Effector memory CD8-positive, alpha-beta T cell (primary cell): ENCODE measurements at places on chromosomes 12 and 14.

DNA sequence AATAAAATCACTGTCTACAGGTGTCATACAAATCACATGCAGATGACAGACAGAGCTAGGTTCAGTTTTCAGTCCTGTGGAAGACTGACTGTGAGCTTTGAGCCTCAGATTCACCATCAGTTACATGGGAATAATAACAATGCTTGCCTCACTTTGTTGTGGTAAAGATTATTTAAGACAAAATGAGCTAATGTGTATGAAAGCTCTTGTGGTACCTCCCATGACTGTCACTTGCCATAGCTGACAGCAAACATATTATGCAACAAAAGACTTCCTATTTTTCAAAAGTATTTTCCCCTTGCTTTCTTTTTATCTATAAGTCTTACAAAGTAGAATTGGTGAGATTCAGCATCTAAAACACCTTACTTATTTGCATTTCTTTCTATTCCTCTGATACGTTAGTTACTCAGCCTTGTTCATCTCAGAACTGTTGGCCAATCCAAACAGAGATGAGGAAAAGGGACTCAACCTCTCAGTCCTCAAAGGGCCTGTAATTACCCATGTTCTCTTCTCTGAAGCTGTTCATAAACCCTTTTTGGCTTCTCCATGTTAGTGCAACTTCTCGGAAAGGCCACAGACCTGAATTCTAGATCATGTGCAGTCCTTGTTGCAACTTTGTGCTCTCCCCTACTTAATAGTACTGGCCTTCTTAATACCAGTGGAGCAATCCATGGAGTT, 8.8 kb upstream of the DDHD1 start:
- DNase-seq: no peak

GRCh38 chr14:82403987-82404386, 870.3 kb upstream of the SEL1L start:
- no peak for DNase-seq

- DNase-seq: no peak
Observed at GRCh38 chr12:89544022-89544421, 18.2 kb upstream of the POC1B start.

GRCh38 chr12:65524666-65525065, 246.2 kb downstream of the MSRB3 start:
- DNase-seq: no peak

DNA sequence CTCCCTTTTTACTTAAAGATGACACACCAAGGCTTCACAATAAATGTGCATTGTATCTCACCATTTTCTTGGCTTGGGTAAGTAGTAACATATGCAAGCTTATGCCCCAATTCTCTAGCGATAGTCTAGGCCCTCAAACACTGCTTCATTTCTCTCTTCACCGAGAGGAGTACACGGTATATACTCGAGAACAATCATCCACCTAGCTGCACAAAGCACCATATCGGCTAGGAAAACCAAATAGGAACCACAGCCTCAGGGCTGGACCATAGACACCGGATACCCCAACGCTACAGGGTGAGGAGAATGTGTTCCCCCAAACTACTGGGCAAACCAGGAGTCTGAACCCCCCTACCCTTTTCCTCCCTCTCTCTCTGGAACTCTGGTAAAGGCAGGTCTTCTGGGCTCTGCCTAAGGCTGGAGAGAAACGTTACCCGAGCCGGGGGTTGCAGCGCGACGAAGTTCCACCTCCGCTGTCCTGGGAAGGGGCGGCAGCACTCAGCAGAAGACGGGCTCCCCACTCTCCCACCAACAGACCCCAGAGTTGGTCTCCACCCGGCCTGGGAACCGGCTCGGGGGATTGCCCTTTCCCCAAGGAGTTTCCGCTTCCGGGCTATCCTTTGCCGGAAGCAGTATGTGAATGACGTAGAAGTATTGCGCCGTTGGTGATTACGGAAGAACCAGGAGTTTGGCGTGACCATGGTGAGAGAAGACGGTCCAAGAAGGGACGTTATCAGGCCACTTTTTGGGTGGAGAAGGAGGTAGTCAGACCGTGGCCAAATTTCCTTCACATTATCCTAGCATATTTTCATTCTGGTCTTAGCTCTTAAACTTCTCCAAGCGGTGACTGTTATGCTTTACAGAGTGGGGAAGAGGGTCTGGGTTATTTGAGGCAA, at the start of the genes AREL1 and FCF1:
Gene AREL1 (minus strand): TSS at position 582 of the 896 bp plus-strand sequence. CDS start 27,465 bp downstream, outside the sequence.
Gene FCF1 (plus strand): TSS at position 646 of the 896 bp plus-strand sequence. CDS start 54 bp downstream, at position 700.
- DNase-seq: peak; percentile 77

- DNase-seq: no peak
Observed at GRCh38 chr14:102330806-102331205, 11.3 kb downstream of the ZNF839 start.

DNA sequence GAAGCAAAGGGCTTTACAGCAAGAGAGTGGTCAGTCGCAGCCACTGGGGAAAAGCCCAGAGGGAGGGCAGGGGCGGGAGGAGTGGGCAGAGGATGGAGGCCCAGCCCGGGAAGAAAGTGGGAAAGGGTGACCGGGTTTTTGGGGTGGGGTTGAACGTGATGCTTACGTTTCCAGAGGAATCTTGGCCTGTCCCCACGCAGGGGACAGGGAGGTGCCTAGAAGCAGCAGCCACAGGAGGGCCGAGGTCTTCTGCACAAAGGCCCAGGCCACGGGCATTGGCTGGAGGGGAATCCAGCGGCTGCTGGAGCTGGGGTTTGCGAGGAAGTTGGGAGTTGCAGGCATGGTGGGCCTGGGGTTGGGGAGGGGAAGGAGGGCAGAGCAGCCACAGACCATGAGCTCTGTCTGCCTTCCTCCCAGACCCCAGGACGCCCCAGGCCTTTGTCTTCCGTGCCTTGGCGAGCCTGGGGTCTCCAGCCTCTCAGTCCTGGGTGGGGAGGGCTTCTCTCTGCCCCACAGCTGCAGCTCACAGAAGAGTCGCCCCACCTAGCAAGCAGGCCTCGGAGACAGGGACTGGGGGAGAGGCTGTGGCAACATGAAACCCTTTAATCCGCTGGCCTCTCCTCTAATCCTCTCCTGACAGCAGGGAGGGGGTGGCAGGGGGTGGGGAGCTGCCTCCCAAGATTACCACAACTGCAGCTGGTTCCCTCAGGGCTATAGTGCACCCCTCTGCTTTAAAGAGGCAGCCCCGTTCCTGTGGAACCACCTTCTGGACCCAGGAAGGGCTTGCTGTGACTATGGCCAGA, at the start of gene CACNA2D4:
Gene CACNA2D4 (minus strand): TSS at position 572 of the 803 bp plus-strand sequence. CDS start 179 bp downstream, at position 393.
- DNase-seq: no peak

DNA sequence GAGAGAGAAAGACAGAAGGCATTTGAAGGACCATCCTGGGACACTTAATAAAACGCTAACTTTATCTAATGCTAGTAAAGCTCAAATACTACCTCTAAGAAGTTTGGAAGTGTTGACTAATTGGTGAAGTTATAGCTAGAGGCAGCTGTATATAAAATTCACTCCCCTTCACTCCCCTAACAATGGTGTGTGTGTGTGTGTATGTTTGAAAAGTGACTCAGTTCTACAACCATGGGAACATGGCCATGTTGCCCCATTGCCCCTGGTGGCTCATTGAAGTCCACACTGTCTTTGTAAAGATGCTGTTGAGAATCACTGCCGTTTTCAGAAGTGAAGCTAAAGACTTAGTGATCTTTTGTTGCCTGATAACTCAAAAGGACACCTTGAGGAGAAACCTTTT, 262.4 kb downstream of the NPAS3 start:
- no peak for DNase-seq

DNA sequence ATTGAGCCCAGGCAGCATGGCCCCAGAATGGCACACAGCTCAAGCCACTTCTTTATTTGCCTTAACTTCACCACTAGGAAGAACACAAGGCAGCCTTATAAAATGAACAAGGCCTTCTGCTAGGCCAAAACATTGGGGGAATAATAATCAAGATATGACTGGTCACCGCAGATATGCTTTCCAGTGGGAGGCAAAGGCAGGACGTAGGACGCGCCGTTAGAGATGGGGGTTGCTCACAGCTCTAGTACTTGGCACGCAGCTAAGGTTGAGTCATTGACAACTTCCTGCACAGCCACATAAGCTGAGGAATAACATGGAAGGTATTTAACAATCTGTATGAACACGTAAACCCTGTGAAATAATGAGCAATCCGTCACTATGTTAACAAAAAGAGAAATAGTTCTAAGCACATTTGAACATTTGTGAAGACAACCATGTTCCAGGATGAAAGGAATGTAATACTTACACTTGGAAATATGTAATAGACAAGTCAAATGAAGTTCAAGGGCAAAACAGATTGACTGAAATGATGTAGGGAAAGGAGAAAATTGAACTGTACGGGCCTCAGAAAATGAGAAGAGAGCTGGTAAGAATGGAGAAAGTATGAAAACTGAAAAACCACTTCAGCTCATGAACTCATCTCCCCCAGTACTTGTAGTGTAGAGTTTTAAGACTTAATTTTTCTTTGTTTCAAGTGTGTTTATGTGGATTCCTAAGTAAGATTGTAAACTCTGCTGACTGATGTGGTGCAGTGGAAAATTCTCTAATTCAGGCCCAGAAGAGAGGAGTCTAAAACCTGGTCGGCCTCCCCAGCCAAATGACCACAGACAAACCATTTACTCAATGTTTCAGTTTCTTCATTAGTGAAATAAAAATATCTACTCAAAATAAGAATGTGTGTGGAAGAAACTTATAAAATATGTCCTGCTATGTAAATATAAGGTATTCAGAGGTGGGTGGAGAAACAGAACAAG, 59.3 kb upstream of the CCDC91 start:
- no peak for DNase-seq

DNA sequence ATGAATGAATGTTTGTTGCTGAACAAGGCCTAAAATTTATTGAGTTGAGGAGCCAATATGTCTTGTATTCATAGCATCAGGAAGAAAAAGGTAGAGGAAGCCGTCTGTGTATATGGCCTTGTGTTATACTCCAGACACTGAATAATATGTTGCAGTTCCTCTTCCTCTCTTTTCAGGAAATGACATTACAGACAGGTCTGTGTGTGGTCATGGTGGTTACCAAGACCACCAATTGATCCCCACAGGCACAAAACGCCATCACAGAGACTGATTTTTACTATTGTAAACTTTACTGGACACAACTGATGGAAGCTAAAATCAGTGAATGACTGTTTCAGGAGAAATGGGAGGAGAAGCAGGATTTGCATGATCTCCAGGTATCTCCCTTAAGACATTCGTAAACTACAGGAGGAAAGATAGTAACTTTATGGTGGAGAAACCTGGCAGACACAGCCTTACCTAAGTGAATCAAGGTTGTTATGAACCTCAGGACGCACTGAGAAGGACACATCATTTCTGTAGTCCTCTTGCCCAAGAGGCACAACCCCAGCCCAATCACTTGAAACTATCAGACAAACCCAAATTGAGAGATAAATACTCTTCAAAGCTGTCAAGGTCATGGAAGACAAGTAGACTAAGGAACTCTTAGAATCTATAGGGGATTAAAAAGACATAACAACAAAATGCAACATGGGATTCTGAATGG, 334.1 kb upstream of the RGS6 start:
- DNase-seq: no peak

- no peak for DNase-seq
Observed at GRCh38 chr12:3755898-3756297, 3.0 kb upstream of the CRACR2A start.

- DNase-seq: no peak
Observed at GRCh38 chr14:22563987-22564386, 25.0 kb downstream of the DAD1 start.

- DNase-seq: no peak
Observed at GRCh38 chr14:32896979-32897697, 41.5 kb upstream of the NPAS3 start.

GRCh38 chr12:34402899-34403705, 380.8 kb downstream of the ALG10 start:
- DNase-seq: no peak

DNA sequence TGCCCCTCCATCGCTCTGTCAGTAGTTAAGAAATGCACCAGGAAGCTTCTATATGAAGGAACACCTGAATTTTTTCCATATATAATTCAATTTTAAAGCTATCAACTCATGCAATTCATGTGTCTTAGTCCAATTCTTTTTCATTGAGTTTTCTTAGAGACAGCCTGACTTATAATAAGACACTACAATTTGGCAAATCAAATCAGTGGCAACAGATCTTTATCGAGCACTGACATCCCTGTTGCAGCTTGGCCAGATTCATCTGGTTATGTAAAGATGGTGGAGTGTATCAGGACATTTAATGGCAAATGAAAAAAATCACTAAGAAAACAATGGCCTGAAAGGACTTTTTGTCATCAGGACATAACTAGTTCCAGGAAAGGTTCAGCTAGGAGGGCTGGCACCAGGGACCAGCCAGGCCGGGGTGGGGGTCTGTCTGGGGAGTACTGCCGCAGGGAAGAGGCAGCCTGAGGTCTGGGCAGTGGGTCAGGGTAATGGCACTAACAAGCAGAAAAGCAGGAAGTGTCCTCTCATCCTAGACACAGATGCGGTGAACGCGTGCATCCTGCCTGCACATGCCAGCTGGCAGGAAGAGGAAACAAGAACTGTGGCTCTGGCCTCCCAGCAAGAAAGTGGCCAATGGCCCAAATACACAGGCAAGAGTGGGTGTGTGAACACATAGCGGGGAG, 100.5 kb upstream of the LMNTD1 start:
- no peak for DNase-seq

DNA sequence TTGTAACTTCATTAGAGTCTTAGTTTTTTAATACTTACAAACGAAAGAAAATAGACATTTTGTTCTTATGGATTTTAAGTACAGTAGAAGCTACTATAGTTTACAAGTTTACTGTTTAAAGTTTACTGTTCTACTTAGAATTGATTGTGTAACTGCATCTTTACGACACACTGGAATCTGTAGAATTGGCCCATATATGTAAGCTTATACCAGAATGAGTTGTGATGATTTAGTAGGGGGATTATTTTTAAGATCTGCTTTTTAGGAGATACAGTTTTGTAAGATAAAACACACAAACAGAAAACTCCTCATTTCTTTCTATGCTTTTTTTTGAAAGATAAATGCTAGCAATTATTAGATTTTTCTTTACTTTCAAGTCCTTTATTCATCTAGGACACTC, 30.2 kb upstream of the NAV3 start:
- no peak for DNase-seq

- DNase-seq: peak; percentile 17
Observed at GRCh38 chr12:71938728-71939385, at the start of gene TPH2. TSS of gene TPH2 (plus strand) at chr12:71938845. CDS start at chr12:71938987, 142 bp downstream.

- DNase-seq: no peak
Observed at GRCh38 chr12:116881877-116882507, 751 bp upstream of the HRK start.

- no peak for DNase-seq
Observed at GRCh38 chr14:106286697-106287290, 760.4 kb downstream of the TMEM121 start.

DNA sequence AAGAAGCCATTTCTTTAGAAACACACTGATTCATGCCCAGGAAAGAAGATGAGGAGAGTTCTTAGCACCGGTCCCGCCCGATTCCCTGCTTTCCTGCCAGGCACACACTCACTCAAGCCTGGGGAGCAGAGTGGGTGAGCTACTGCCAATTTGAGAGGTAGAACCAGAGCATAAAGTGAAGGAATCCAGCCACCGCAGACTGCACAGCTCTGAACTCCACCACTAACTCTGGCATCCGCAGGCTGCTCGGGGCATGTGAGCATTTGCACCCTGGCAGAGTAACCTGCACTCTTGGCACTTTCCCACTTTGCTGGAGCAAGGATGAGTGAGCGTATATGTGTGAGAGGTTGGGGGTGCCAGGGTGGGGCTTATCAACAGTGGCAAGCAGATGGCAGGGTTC, 4.0 kb upstream of the SYNDIG1L start:
- DNase-seq: no peak
